Muscle of leg (tissue), 16 donors: ENCODE measurements at places on chromosomes 5 and 9. TPM values are rescaled to one million over a fixed set of nuclear protein-coding genes. Genes with fewer than 3 reads are reported as not detected.

The GKAP1 gene
- 11.8 TPM for total RNA-seq

The TAF11L5 gene
- not detected for total RNA-seq

The MARVELD2 gene
- total RNA-seq = 0.31 TPM

The WHRN gene
- 0.89 TPM for total RNA-seq

The C6 gene
- total RNA-seq = 0.18 TPM

The ORM2 gene
- total RNA-seq = not detected

The SLC12A2 gene
- total RNA-seq = 26.5 TPM

The GHR gene
- 15.2 TPM for total RNA-seq

The FAM78A gene
- total RNA-seq = 23.0 TPM

DNA sequence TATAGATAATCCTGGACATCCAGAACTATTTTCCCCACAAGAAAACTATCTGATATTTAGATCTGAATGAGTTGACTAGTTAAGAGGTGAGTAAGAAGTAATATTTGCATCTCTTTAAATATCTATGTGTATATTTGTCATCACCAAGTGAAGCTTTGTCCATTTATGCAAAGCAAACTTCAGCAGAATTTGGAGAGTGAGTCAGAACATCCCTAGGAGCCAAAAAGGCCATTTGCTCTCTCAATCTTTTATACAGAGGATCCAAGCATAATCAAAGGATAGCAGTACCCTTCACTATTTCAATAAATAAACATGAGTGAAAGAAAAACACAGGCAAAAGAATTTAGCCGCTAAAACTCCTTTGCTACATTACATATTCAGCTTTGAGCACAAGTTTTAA lies 454.4 kb downstream of the NR2F1-AS1 start:
- DNase-seq = no peak

DNA sequence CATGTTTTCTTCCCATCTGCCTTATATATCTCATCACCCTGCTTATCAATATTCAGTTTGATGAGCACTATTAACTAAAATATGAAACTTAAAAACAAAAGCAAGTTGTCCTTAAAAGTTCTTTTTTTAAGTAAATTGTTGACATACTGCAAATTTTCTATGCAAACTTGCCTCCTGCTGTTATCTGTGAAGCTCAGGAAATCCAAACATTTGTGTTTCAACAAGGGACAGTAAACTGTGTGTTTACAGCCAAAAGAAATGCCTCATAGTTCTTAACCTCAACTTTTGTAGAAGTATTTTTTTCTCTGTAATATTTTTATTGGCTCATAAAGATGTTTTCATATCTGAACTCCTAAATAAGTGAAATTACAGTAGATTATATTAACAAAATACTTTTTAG lies 7.7 kb upstream of the TTC23L start:
- DNase-seq = no peak

DNA sequence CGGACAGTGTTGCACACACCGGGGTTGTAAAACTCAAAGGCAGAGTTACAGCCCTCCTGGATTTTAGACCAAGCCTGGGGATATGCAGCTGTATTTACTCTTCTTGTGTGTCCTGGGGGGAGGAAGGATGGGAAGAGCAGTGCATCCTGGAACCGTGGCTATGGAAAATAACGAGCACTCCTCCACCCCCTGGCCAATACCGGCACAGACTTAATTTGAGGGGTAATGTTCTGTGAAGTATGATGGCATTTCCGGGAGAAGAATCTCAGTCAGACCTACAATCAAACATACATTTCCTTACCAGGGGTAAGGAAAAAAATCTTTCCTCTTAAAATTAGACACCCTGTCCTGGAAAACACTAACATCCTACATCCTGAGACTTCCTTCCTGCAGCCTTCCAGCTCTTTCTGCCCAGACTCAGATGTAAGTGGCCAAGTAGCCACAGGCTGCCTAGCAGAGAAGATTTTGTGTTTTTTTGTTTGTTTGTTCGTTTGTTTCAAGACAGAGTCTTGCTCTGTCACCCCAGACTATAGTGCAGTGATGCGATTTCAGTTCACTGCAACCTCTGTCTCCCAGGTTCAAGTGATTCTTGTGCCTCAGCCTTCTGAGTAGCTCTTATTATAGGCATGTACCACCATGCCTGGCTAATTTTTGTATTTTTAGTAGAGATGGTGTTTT lies 11.0 kb upstream of the ERMP1 start:
- DNase-seq = peak; percentile 69

- no peak for DNase-seq
Measured at GRCh38 chr9:135555910-135556309, 5.6 kb upstream of the PAEP start.

- no peak for DNase-seq
Measured at GRCh38 chr5:168663276-168664004, 84.3 kb upstream of the PANK3 start.

DNA sequence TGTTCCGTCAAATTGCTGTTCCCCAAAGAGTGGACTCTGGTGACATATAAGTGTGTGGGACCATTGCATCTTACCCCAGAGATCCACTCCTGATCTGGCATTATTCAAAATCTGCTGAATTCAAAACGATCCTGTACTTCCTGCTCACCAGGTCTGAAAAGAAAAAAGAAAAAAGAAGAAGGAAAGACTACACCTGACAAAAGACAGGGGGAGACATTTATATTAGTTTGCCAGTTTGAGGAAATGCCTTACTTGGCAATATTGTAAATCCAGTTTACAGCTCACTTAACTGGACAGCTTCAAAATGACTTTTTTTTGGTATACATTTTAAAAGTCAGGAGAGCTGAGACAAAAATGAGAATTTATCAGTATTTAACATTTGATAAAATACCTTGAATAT lies 15.0 kb upstream of the GRHPR start:
- no peak for DNase-seq

GRCh38 chr5:25128606-25129005 lies 483.8 kb upstream of the CDH10 start:
- DNase-seq = no peak

DNA sequence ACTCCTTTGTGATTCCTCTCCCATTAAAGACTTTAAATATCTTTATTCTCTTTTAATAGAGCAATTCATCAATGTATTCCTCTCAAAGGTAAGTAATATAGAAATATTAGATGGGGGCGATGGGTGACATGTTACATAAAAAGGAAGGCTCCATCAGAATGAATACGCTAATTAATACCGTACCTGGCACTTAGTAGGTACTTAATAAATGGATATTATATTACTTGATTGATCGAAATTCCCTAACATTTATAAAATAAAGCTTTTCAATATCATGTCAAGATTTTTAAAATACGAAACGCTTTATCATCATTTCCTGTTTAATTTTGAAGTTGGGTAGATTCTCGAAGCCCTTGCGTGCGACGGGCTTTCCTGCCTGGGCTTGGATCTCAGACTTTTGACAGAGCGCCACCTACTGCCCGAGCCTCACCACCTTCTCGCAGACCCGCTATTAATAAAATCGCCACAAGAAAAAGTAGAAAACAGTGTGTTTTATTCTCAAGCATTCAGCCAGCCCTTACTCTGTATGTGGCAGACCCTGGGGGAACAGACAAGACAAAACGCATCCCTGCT lies 99.4 kb downstream of the C5orf15 start:
- DNase-seq = peak; percentile 86

- no peak for DNase-seq
Measured at GRCh38 chr9:78900500-78900899, 603.6 kb downstream of the PSAT1 start.

DNA sequence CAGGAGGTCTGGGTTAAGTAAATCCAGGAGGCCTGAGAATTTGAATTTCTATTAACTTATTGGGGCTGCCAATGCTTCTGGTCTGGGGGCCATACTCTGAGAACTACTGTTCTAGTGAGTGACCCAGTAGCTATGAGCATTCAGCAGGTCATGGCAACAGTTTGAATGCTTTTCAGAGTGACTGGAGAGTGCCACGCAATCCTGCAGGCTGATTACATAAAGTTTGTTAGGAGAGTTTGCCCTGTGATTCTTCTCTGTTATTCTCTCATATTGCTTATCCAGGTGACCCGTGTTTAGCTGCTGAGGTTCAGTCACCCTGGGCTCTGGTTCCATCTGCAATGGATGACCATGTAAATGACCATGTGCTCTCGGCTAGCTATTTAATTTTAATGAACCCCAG lies 22.2 kb upstream of the TMED7 start:
- DNase-seq = no peak

GRCh38 chr9:967903-968641 lies 8.4 kb upstream of the DMRT3 start:
- DNase-seq = no peak

DNA sequence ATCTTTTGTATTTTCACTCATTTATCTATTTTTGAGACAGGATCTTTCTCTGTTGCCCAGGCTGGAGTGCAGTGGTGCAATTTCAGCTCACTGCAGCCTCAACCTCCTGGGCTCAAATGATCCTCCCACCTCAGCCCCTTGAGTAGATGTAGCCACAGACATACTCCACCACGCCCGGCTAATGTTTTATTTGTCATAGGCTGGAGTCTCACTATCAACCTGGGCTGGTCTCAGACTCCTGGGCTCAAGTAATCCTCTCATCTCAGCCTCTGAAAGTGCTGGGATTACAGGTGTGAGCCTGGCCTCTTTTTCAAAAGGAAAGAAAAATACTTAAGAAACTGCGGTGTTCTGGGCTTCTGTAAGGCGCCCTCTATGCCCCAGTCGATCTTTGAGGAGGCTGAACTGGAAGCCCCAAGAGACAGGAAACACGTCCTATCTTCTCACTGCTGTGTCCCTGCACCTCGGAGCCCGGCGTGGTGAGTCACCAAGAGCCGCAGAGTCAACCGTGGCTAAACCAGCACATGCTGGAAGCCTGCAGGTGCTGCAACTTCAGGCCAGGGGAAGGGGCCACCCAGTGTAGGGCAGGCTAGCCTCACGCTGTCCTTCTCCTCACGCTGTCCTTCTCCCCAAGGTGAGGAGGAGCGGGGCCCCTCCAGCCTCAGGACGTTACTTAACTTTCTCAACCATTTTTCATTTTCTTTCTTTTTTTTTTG lies 15.2 kb upstream of the LHX3 start:
- DNase-seq = no peak

DNA sequence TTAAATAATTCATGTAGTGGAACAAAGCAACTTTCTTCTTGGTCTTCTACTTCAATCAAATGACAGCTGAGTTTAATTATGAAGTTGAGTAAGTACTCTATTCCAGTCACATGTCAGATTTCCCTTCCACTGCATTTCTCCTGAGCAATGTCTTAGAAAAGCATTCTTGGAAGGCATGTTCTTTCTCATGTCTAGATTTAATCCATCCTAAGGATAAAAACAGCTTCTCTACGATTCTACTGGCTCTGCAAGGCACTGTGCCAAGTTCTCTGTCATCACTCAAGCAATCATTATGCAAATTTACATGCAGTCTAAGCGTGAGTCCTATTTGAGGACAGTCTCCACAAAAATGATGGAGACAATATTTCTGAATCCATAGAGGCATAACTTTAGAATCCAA lies 142.4 kb downstream of the YIPF5 start:
- DNase-seq = peak; percentile 96

GRCh38 chr9:91166796-91167366 lies 194.8 kb downstream of the AUH start:
- no peak for DNase-seq
